ENCODE measurements at places on chromosomes 6 and 20. TPM values are rescaled to one million over a fixed set of nuclear protein-coding genes. Genes with fewer than 3 reads are reported as not detected.
A peak's percentile ranks its signal among the peaks of the same experiment; 100 is the strongest.

- DNase-seq: peak; percentile 68
These were observed 165.8 kb upstream of the CITED2 start for GRCh38 chr6:139540276-139540675.

GRCh38 chr6:79813143-79813850 is 134.1 kb downstream of the ELOVL4 start:
- DNase-seq: no peak

DNA sequence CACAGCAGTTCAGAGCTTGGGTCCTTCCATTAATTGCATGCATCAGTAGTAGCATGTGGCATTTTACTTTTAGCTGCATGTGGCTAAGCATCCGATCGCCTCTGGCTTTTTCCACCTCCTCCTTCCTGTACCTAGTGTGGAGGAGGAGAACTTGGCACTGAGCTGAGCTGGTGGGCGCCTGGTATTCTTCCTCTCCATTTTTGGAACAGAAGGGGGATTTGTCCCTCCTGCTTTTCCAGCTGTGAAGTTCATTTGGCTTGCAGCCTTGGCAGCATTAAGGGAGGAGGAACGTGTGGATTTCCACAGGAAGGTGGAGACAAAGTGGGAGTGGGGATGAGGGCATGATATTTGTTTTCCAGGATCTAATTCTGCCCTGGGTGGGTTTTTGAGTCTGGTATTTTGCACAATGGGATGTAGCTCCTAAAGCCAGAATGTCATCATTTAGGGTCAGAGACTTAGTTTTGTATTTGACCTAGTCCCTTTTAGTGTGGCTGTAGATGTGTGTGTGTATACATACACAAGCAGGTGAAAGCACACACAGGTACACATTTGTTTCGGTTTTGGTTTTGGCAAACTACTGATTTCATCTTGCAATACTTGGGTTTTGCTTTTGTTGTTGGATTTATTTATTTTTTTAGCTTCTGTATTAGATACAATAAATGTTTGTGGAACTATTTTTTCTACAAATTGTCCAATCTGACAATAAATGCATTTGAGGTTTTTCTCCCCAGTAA is 90.0 kb downstream of the SASH1 start:
- DNase-seq: no peak

DNA sequence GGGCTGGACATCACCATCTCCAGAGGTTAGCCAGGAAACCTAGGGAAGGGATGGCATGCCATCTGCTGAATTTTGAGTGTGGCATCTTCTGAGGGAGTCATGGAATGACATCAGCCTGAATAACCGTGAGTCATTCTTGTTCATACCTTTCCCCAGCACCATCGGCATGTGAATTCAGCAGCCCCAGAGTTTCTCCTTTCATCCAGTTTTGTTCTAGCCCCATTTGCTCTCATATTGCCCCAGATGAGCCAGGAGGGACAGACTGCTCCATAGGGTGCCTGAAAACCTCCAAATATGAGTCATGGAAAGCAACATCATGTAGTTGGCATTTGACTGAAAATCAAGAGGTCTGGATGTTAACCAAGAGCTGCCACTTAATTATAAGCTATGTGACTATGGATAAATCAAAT is 219.2 kb upstream of the SGK1 start:
- no peak for DNase-seq

- no peak for DNase-seq
These were observed 49.5 kb downstream of the ADTRP start for GRCh38 chr6:11729076-11729475.

HEY2 gene
- not detected for total RNA-seq

LST1 gene
- total RNA-seq: 15.5 TPM

Data from natural killer cell treated with Interleukin-12 subunit alpha and Interleukin-12 subunit beta and Interleukin-15 and Interleukin-18, amount 100 ng/mL, for 72 hours (primary cell).